ENCODE measurements at places on chromosomes 5 and 9. TPM values are rescaled to one million over a fixed set of nuclear protein-coding genes. Genes with fewer than 3 reads are reported as not detected.

GRCh38 chr5:88899096-88899737 lies 16.2 kb upstream of the MEF2C start:
- no peak for DNase-seq

- DNase-seq, result no peak
Measured at GRCh38 chr5:181039931-181040630, at the start of gene BTNL9. BTNL9 (plus strand) TSS chr5:181040266; CDS start chr5:181045490, 5,224 bp downstream.

DNA sequence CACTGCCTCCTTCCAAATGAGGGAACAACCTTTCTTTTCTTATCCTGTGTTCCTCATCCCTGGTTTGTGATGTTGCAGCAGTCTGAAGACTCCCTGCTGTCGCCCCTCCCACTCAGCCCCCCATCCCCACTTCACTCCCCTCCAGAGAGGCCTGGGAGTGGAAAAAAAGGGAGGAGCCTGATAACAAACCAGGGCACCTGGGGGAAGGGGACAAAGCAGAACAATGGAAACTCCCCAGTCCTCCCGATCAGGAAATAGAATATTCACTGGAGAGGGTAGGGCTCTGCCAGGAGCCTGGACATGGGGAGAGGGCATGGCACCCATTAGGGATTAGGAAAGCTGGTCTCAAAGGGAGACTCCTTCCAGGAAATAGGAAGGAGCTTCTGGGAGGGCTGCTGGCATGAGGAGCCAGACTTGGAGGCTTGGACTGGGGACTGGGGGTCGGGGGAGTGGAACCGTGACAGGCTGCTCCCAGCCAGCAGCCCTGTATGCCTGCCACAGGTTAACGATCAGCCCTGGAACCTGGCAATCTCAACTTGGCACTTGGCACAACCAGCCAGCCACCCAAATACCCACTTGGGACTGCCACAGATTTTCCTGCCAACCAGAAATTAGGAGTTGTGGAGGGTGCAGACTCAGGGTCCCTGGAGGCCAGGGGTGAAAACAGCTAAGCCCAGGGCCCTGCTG lies 20.0 kb downstream of the PCDH1 start:
- DNase-seq, result no peak

NR6A1 gene
- 1.8 TPM for total RNA-seq

NOXA1 gene
- total RNA-seq, result 1.0 TPM

LIFR gene
- total RNA-seq, result 0.20 TPM

- DNase-seq, result no peak
Measured at GRCh38 chr9:94825611-94825958, 99.1 kb downstream of the AOPEP start.

DNA sequence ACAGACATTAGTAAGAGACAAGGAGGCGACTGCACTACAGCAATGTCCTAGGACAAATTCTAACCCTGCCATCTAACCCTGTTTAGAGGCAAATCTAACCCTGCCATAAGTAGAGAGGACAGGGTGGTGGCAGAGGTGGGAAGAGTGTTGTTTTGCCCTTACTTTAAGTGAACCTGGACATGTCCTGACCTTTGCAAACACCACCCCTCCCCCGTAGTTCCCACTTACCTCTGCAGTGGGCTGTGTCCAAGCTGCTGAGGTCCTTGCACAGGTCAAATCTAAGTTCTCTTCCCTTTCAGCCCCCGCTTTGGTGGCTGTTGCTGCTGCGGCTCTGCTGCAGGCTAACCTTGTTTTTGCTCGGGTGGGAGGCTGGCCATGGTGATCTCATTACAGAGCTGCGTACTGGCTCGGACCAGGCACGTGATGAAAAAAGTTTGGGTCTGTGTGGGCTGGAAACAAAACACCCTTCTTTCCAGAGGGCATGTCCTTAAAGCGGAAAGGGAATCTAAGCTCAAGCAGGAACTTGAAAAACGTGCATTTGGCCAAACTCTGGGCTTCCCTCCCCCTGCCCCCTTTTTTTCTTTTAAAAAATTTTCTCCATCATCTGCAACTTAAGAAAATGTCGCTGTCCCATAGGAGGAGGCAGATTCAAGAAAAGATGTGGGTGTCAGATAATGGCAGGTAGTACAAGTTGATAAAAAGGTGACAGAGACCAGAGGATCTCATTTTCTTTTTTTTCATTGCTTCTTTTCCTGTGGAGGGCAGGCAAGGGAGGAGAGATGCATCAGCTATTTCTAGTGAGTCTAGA lies at the start of gene FAXDC2:
Gene FAXDC2, minus strand, starts transcription at position 349 of the 808 bp plus-strand sequence. CDS start 12,425 bp downstream, outside the sequence.
- no peak for DNase-seq

DNA sequence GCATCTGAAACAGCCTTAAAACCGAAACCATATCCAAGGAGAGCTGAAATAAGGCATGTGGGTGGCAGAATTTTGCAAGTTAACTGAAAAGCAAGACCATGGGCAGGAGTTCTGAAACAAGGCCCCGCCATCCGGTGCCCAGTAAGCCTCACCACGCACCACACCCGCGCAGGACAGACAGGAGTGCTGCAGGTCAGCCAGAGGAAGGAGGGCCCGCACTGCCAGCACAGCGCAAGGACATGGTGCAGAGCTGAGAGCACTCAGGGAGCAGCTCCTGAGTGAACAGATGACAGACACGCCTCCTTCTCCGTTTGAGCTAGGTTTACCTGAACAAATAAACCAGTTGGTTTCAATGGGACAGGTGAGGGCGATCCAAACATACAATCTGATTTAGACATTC lies 16.5 kb upstream of the ISCA1 start:
- no peak for DNase-seq

GRCh38 chr5:163498886-163499285 lies 6.5 kb upstream of the MAT2B start:
- DNase-seq, result no peak

DNA sequence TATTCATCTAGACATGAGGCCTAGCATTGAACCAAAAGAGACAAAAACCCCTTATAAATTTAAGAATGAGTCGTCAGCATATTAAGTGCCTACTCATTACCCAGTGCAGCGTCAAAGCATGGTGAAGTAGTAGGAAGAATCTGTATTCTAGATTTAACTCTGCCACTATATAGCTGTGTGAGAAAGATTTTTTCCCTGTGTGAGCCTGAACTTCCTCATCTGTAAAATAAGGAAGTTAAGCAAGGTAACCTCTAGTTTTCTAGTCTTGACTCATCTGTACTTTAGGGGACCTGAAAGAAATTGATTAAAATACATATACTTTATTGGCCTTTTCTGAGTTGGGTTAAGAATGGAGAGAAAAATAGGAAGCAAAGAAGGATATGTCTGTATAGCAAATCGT lies 82.1 kb upstream of the RUSC2 start:
- no peak for DNase-seq

GRCh38 chr5:149474198-149474597 lies 77.0 kb downstream of the CSNK1A1 start:
- no peak for DNase-seq

GRCh38 chr9:110073356-110073905 lies 134.5 kb downstream of the C9orf152 start:
- no peak for DNase-seq

HTR4 gene
- not detected for total RNA-seq

DNA sequence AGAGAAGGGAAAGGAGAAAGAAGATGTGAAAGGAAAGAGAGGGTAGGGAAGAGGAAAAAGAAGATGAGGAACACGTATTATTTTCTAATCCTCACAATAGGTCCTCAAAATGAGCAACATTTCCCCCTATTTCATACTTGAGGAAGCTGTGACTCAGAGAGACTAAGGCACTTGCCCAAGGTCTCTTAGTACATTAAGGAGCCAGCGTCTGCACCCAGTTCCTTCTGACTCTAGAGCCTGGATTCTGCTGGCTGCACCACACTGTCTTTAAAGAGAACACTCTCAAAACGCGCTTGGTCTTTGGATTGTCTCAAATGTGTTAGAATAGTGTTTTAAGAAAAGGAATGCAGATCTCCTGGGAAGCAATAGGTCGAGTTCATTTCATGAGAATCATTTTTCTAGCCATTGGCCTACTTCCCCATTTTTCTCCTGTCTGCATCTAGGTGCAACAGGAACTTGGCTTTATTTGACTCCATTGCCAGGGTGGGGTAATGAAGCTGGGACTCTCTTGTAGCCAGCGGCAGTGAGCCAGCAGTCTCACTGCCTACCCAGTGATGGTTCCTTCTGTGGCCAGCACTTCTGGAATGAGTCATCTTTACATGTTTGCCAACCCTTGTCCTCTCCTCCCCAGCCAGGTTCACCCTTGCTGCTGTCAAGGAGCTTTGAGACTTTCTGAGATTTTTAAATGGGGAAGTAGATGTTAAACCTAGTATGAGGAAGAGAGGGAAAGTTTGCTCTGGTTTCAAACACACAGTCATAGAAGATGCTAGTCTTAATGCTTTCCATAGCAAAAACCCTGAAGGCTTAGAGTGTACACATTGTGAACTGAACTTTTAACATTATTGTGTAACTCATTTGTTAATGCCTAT lies 82.7 kb downstream of the DOCK8 start:
- peak; percentile 25 for DNase-seq

DNA sequence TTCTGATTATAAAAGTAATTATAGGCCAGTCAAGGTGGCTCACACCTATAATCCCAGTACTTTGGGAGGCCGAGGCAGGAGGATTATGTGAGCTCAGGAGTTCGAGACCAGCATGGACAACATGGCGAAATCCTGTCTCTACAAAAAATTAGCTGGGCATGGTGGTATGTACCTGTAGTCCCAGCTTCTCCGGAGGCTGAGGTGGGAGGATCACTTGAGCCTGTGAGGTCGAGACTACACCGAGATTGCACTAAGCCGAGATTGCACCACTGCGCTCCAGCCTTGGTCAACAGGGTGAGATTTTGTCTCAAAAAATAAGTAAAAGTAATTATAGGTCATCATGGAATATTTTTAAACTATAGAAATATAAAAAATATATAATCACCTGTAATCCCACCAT lies 18.1 kb downstream of the IRF1 start:
- DNase-seq, result peak; percentile 2

FGF1 gene
- total RNA-seq, result not detected

POMT1 gene
- 28.7 TPM for total RNA-seq

DNA sequence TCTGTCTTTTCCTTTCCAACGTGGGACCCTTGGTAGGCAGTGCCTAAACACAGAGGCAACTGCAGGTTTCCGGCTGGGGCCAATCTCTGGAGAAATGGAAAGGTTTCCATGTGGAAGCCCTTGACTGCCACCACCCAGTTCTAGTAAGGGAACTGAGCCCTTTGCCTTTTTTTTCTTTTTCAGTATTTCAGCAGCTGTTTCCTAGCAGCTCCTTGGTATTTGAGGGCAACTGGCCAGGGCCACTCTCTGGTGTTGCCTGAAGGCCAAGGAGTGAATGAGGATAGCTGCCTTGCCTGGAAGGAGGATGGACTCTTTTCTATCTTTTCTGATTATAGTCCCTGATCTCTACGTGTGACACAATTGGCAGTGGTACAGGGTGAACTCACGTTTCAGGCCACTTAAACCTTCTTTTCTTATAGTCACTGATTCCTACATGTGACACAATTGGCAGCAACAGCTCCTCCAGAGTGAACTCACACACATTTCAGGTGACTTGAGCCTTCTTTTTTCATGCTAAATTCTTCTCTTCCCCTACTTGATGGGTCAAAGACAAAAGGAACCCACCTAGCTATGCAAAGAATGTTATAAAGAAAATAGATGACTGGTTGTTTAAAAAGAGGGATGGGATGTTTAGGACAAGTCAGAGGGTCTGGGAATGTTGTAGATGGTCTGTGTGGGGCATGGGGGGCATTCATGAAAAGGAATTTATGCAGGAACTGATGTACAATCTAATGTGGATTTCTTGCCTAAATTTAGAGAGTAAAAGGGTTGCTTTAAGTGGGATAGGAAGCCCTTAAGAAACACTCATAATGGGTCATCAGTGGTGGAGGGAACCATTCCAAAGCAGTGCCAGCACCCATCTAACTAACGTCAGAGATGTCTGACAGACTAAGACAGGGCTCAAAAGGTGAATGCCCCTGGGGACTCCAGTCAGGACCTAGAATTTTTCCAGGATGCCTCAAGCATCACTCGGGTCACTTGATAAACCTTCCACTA lies 190.1 kb downstream of the TMEM232 start:
- DNase-seq, result no peak

DNA sequence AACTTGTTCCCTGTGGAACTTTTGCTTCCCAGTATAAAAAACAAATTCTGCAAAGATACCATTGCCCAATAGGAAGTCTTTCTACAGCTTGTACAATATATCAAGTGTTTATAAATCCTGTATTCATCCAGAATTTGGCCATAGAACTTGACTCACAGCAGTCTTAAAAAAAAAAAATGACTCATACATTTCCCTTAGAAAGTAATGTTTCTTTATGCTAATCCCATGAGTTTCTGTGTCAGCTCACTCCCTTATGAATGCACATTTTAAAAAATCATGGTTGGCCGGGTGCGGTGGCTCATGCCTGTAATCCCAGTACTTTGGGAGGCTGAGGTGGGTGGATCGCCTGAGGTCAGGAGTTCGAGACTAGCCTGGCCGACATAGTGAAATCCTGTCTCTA lies 89.3 kb upstream of the DMRT1 start:
- no peak for DNase-seq

DNA sequence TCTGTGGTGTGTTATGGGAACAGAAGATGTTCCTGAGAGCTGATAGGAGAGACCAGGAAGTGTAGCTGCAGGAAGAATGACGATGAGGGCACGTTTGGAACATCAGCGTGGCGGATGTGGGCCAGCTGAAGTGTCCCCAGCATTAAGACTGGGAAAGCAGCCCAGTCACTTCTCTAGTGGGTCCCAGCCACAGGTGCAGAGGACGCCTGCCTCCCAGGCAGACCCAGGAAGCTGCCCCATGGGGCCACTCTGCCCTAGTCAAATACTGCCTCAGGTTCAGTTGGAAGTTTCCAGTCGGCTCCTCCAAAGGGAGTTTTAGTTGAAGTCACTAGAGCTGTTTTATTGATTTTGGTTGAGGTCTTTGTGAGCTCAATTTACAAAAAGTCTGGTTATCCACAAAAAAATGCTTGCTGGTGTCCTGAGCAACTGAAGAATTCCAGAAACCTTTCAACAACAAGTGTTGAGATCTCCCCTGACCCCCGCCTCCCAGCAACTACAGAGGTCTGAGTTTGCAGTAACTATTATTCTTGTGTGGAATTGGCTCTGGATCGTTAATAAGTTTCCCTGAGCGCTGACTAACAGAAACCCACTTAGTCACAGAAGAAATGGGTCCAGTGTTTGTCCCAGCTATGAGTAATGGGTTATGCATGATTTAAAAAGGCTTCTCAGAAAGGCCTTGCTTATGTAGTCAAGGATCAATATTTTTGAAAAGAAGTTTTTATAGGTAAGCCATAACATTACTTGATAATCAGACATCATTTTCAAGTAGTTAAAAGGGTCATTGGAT lies 294.1 kb downstream of the FANCC start:
- DNase-seq, result no peak

DNA sequence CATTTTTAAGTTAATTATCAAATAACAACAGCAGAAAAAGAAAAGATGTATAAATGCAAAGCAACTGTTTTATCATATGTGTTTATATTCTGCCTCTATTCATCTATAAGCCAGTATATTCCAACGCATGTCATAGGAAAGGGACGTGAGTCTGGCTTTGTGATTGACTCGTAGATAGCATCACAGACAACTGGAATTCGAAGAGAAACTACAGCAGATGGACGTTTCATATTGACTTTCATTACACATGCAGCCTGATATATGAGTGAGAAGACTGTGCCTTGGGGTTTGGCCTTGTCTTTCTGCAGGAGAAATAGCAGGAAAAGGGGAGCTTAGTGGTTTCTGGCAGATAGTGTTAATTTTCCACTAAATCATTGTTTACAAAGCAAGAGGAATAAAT lies 1111.9 kb downstream of the MAT2B start:
- DNase-seq, result no peak

Measured in activated naive CD4-positive, alpha-beta T cell treated with anti-CD3 and anti-CD28 coated beads for 36 hours (primary cell).